ENCODE measurements at places on chromosomes 2 and 18. TPM values are rescaled to one million over a fixed set of nuclear protein-coding genes. Genes with fewer than 3 reads are reported as not detected.

GRCh38 chr2:206428783-206429182 is 14.5 kb upstream of the ADAM23 start:
- H3K4me3 ChIP-seq: no peak overlapping the region
- DNase-seq: no peak
- H3K36me3 ChIP-seq: no peaks in the 10 kb centered on the region
- no peak overlapping the region for H3K27ac ChIP-seq
- H3K4me1 ChIP-seq: no peaks in the 10 kb centered on the region

Gene PDE1A
- total RNA-seq: 7.9 TPM

GRCh38 chr18:24201699-24202687 is 63.1 kb downstream of the CABYR start:
- no peak overlapping the region for H3K4me3 ChIP-seq
- no peak overlapping the region for H3K27ac ChIP-seq
- H3K36me3 ChIP-seq: no peaks in the 10 kb centered on the region
- H3K4me1 ChIP-seq: no peaks in the 10 kb centered on the region
- H3K27me3 ChIP-seq: no peaks in the 10 kb centered on the region

DNA sequence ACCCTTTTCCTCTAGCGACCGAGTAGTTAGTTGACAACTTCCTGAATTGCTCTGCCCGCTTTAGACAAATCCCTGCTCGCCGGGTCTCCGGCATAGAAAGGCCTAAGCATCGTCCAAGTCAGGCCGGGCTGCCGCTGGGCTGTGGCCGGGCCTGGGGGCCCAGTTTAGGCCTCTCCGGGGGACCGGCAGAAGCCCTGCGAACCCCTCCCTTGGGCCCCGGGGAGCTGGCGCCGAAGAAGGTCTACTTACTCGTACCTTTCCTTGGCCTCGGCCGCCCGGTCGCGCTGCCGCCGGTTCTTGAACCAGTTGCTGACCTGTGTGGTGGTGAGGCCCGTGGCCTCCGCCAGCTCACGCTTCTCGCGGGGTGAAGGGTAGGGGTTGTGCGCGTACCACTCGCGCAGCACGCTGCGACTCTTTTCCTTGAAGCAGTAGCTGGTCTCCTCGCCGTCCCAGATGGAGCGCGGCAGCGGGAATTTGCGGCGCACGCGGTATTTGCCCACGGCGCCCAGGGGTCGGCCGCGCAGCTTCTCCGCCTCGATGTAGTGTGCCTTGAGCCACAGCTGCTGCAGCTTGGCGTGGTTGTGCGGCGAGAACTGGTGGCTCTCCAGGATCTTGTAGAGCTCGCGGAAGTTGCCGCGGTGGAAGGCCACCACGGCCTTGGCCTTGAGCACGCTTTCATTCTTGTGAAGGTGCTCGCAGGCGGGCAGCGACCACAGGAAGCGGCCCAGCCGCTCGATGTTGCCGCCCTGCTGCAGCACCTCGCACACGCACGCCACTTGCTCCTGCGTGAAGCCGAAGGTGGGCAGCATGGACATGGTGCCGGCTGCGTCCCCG is 739 bp downstream of the SIX2 start:
- no peak for DNase-seq
- peaks cover 72% of the 10 kb centered on the region for H3K27me3 ChIP-seq
- peak overlapping the region; percentile 68 for H3K4me3 ChIP-seq
- no peaks in the 10 kb centered on the region for H3K36me3 ChIP-seq
- H3K27ac ChIP-seq: no peak overlapping the region
- peaks cover 4% of the 10 kb centered on the region for H3K4me1 ChIP-seq

- H3K27ac ChIP-seq: no peak overlapping the region
- H3K4me1 ChIP-seq: no peaks in the 10 kb centered on the region
These were observed 4.8 kb upstream of the MRPL44 start for GRCh38 chr2:223952280-223952968.
